ENCODE measurements at places on chromosomes 11 and 22. TPM values are rescaled to one million over a fixed set of nuclear protein-coding genes. Genes with fewer than 3 reads are reported as not detected.

- no peak overlapping the region for H3K4me3 ChIP-seq
- H3K27me3 ChIP-seq, result no peaks in the 10 kb centered on the region
- no peaks in the 10 kb centered on the region for H3K36me3 ChIP-seq
- no peaks in the 10 kb centered on the region for H3K4me1 ChIP-seq
- DNase-seq, result no peak
Measured at GRCh38 chr11:36657610-36658267, 59.7 kb upstream of the RAG2 start.

Gene TSSK2
- not detected for total RNA-seq

DNA sequence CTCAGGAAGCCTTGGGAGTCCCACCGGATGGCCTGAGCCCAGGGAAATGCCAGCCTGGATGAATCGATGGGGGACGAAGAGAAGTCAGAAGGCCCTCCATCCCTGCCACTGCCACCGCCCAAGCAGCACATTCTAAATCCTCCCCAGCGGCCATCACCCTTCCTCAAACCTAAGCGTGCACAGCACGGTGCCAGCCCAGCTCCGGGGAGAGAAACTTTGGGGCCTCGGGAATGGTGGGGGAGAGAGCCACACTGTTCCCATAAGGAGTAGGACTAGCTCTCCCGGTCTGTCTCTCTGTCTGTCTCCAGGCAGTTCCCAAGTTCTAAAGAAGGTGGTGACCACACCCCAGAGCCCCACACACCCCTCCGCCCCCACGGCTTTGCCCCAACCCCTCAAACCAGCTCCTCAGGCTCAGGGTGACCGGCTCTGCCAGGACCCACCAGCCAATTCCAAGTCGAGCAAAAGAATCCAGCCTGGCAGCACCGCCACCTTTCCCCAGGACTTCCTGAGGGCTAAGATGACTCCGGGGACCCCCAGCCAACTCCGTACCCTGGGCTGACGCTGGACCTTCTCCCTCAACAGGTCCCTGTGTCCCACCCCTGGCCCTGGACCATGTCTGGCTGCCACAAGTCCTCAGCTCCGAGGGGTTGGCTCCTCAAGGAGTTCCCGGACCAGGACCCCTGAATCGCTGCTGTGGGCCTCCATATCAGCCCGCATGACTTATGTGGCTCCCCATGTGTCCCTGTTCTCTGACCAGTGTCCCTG is 2.7 kb downstream of the AHNAK start:
- no peak for DNase-seq
- peaks cover 65% of the 10 kb centered on the region for H3K4me1 ChIP-seq
- peaks cover 8% of the 10 kb centered on the region for H3K27me3 ChIP-seq
- peaks cover 8% of the 10 kb centered on the region for H3K36me3 ChIP-seq
- peak overlapping the region; percentile 95 for H3K4me3 ChIP-seq

Gene ANO1
- not detected for total RNA-seq

Gene FGF19
- not detected for total RNA-seq

GRCh38 chr11:123407130-123407995 is 22.7 kb upstream of the GRAMD1B start:
- peak overlapping the region; percentile 66 for H3K4me3 ChIP-seq
- peak; percentile 30 for DNase-seq
- peaks cover 43% of the 10 kb centered on the region for H3K4me1 ChIP-seq
- H3K27me3 ChIP-seq, result no peaks in the 10 kb centered on the region

Gene DGCR6
- 1.2 TPM for total RNA-seq

DNA sequence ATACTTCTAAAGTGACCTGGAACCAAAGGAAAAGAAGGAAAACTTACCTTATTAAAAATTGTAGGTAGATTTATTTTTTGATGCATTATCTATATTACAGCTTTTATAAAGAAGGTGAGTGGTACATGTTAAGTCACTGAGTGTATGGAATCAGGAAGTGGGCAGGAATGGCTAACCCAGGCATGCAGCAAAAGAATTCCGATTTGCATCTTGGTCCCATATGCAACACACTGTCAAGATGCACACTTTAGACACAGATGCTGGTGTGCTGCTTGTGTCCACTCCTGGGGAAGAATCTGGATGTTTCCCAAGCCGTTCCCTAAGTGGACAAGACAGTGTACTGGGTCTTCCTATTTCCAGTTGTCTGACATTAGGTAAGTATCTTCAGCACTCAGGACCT is 99.9 kb upstream of the SORL1-AS1 start:
- peaks cover 10% of the 10 kb centered on the region for H3K4me1 ChIP-seq
- no peaks in the 10 kb centered on the region for H3K27me3 ChIP-seq
- H3K27ac ChIP-seq, result no peak overlapping the region
- no peak for DNase-seq
- H3K36me3 ChIP-seq, result peaks cover 56% of the 10 kb centered on the region

DNA sequence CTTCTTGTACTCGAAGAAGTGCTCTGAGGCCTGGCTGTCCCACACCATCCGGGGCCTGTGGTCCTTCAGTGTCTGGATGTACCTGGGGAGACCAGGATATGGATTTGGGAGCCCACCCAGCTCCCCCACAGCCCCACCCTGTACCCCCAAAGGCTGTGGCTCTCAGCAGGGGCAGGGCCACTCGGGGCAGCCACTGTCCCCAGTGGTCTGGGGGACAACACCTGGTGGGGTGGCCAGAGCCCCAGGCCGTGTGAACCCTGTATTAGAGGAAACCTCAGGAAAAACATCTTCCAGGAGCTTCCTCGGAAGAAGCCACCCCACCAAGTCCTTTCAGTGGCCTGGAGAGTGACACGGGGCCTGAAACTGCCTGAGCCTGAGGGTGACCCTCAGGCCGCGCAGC is 27.8 kb downstream of the TSPAN4 start:
- H3K27me3 ChIP-seq, result no peaks in the 10 kb centered on the region
- H3K4me3 ChIP-seq, result no peak overlapping the region
- peaks cover 3% of the 10 kb centered on the region for H3K36me3 ChIP-seq
- no peak for DNase-seq

GRCh38 chr11:120932305-120932915 is 91.5 kb upstream of the TBCEL start:
- no peaks in the 10 kb centered on the region for H3K4me1 ChIP-seq
- no peak overlapping the region for H3K27ac ChIP-seq
- no peak overlapping the region for H3K4me3 ChIP-seq
- DNase-seq, result no peak
- no peaks in the 10 kb centered on the region for H3K36me3 ChIP-seq

DNA sequence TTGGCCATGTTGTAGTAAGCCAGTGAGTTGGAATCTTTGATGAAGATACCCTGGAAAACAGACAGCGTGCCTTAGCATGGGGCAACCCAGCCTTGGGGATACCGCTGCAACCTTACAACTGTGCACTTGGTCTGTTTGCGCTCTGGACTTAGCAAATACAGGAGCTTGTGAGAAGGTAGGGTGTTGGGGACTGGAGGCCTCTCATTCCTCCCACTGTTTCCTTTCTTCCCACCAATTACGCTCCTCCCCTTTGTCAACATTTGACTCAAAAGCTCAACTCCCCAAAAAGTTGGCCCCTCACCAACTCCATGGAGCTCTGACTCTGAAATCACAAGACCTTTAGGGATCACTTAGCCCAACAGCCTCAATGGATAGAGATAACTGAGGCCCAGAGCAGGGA is 7.9 kb upstream of the TBC1D10A start:
- no peak overlapping the region for H3K4me3 ChIP-seq
- H3K27me3 ChIP-seq, result no peaks in the 10 kb centered on the region
- H3K36me3 ChIP-seq, result peaks cover 90% of the 10 kb centered on the region
- peaks cover 40% of the 10 kb centered on the region for H3K4me1 ChIP-seq
- H3K27ac ChIP-seq, result peak overlapping the region; percentile 64

GRCh38 chr11:133895061-133895479 is 49.8 kb upstream of the SPATA19 start:
- H3K4me3 ChIP-seq, result no peak overlapping the region
- H3K27ac ChIP-seq, result no peak overlapping the region
- DNase-seq, result no peak

DNA sequence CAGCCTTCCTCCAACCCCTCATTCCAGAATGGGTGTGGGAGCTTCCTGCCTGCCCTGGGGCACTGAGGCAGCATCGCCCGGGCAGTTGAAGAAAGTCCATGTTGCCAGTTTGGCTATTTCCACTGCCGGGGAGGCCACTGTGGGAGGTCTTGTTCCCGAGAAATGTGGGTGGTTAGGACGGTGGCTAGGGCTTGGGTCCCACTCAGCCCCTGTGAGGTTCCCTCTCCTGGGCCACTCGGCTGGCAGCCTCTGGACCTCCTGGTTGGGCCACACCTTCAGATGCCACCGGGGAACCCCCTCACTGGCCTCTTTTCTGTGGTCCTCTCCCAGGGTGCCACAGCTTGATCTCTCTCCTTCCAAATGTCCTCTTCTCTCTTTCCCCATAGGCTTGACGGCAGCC is 5.1 kb upstream of the PPP6R3 start:
- H3K27ac ChIP-seq, result no peak overlapping the region
- H3K4me1 ChIP-seq, result peaks cover 2% of the 10 kb centered on the region
- no peak for DNase-seq
- H3K36me3 ChIP-seq, result no peaks in the 10 kb centered on the region
- H3K27me3 ChIP-seq, result no peaks in the 10 kb centered on the region
- H3K4me3 ChIP-seq, result no peak overlapping the region

DNA sequence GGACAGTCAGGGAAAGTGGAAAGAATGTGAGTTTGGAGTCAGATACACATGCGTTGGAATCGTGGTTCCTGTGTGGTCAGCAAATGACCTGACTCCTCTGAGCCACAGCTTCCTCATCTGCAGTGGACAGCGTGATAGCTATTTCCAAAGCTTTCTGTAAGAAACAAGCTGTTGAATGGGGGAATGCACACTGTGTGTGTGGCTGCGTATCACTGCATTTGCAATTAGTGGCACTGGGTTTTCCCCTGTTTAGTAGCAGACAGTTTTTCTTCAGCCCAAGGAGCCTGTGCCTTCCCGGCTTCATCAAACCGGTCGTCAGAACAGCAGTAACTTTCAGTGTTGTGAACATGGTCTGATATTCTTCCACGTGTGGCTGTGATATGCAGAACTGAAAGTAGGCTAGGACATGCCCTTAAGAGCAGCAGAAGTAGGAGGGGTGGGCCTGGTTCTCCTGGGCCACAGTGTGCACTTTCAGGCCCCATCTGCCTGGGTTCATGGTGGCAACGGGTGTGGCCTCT is 121.5 kb downstream of the RRAS2 start:
- no peaks in the 10 kb centered on the region for H3K4me1 ChIP-seq
- H3K36me3 ChIP-seq, result no peaks in the 10 kb centered on the region
- H3K27me3 ChIP-seq, result peaks cover 28% of the 10 kb centered on the region
- H3K4me3 ChIP-seq, result no peak overlapping the region
- H3K27ac ChIP-seq, result no peak overlapping the region

Gene CARD16
- total RNA-seq, result 5.2 TPM

Gene CCDC86
- 56.7 TPM for total RNA-seq

GRCh38 chr11:40425168-40425567 is 1034.3 kb downstream of the LRRC4C start:
- H3K4me3 ChIP-seq, result no peak overlapping the region
- no peak for DNase-seq
- no peak overlapping the region for H3K27ac ChIP-seq
- no peaks in the 10 kb centered on the region for H3K36me3 ChIP-seq

Gene BRSK2
- total RNA-seq, result 1.5 TPM

DNA sequence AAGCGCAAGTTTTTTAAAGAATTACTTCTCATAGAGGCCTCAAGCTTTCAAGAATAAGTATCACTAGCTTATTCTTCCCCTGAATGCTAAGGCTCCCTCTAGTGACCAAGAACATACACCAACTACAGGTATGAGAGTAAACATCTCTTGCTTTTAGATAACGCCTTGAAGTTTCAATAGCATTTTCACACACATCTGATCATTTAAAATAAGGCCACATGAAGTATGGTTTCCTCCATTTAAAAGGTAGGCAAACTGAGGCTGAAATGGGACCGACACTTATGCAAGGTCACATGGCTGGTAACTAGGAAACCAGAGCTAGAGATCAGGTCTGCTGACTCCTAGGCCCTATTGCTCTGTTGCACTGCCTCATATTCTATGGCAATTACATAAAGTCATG is 66.5 kb downstream of the CCDC34 start:
- no peak for DNase-seq
- H3K4me3 ChIP-seq, result no peak overlapping the region
- peaks cover 22% of the 10 kb centered on the region for H3K27me3 ChIP-seq
- no peaks in the 10 kb centered on the region for H3K36me3 ChIP-seq
- H3K4me1 ChIP-seq, result peaks cover 5% of the 10 kb centered on the region

GRCh38 chr11:118514103-118514502 is 13.2 kb upstream of the TTC36 start:
- DNase-seq, result no peak
- H3K27me3 ChIP-seq, result no peaks in the 10 kb centered on the region
- peaks cover 4% of the 10 kb centered on the region for H3K4me1 ChIP-seq
- no peak overlapping the region for H3K4me3 ChIP-seq

- H3K27ac ChIP-seq, result peak overlapping the region; percentile 83
- no peaks in the 10 kb centered on the region for H3K36me3 ChIP-seq
- peaks cover 42% of the 10 kb centered on the region for H3K4me1 ChIP-seq
- no peak for DNase-seq
- no peaks in the 10 kb centered on the region for H3K27me3 ChIP-seq
Measured at GRCh38 chr11:86115542-86116385, 46.9 kb upstream of the PICALM start.

DNA sequence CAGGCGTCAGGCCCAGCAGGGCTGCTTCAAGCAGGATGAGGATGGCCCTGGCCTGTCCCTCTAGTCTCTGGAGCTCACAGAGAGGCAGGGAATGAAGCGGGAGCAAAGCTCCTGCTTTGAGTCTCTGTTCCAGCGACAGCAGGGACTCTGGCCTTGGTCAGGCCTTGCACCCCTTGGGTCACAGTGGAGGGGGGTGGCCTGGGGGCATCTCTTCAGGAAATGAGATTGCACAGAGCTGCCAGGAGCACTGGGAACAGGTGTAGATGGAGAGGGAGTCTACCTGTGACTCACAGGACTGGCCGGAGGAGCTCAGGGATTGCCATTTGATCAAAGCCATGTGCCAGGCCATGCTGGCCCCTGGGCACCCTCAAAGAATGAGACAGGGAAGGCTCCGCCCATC is 1.6 kb downstream of the ANO1 start:
- DNase-seq, result no peak
- H3K4me1 ChIP-seq, result no peaks in the 10 kb centered on the region
- no peaks in the 10 kb centered on the region for H3K36me3 ChIP-seq
- no peak overlapping the region for H3K4me3 ChIP-seq
- H3K27ac ChIP-seq, result no peak overlapping the region

Gene HEPHL1
- not detected for total RNA-seq

DNA sequence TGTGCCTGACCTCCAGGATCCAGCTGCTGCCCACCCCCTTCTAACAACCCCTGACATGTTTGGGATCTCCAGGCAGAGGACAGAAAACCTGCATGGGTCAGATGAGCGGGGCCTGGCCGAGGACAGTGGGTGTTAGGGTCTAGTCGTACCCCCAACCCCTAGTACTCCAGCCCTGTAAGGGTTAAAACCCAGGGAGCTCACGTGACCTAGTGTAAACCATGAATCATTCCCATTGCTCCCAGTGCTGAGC is 89.1 kb upstream of the CRYBB3 start:
- H3K4me3 ChIP-seq, result peak overlapping the region; percentile 67
- H3K4me1 ChIP-seq, result peaks cover 16% of the 10 kb centered on the region
- peaks cover 9% of the 10 kb centered on the region for H3K36me3 ChIP-seq
- no peaks in the 10 kb centered on the region for H3K27me3 ChIP-seq

Gene MOGAT2
- total RNA-seq, result not detected

- no peak overlapping the region for H3K4me3 ChIP-seq
- no peak for DNase-seq
- no peak overlapping the region for H3K27ac ChIP-seq
- H3K4me1 ChIP-seq, result no peaks in the 10 kb centered on the region
- H3K36me3 ChIP-seq, result peaks cover 62% of the 10 kb centered on the region
Measured at GRCh38 chr11:94424011-94424410, 22.8 kb upstream of the GPR83 start.

Gene FOXRED1
- total RNA-seq, result 52.3 TPM

- H3K4me1 ChIP-seq, result no peaks in the 10 kb centered on the region
- DNase-seq, result no peak
- no peak overlapping the region for H3K27ac ChIP-seq
- H3K27me3 ChIP-seq, result peaks cover 10% of the 10 kb centered on the region
Measured at GRCh38 chr11:44488165-44488965, 77.1 kb upstream of the CD82 start.

Data from activated T-helper 2 cell treated with anti-CD3 and anti-CD28 coated beads, Interferon-gamma antibody, Interleukin-2, Interleukin-4, amounts not matched to agents 10 μg/mL and 5 μg/mL and 100 μg/mL, durations not matched to agents 14 hours and 24 hours and 36 hours (primary cell).